ENCODE measurements at places on chromosomes 5 and 9. TPM values are rescaled to one million over a fixed set of nuclear protein-coding genes. Genes with fewer than 3 reads are reported as not detected.

PCDHB7 gene
- 1.3 TPM for total RNA-seq

PTGDS gene
- 233 TPM for total RNA-seq

GRXCR2 gene
- not detected for total RNA-seq

SELENOP gene
- total RNA-seq: 373 TPM

TRAF1 gene
- total RNA-seq: 3.4 TPM

OSMR gene
- total RNA-seq: 135 TPM

PCA3 gene
- not detected for total RNA-seq

SV2C gene
- total RNA-seq: not detected

CENPH gene
- 8.8 TPM for total RNA-seq

SLC6A7 gene
- total RNA-seq: not detected

ACER2 gene
- 10.5 TPM for total RNA-seq

NDFIP1 gene
- total RNA-seq: 66.9 TPM

IFNA13 gene
- total RNA-seq: not detected

CNTRL gene
- total RNA-seq: 4.7 TPM

MARVELD2 gene
- not detected for total RNA-seq

CAAP1 gene
- 8.7 TPM for total RNA-seq

ALDH1B1 gene
- 22.5 TPM for total RNA-seq

ORM2 gene
- total RNA-seq: not detected

SLC4A9 gene
- total RNA-seq: not detected

INSL4 gene
- not detected for total RNA-seq

OBP2B gene
- not detected for total RNA-seq

PFN3 gene
- total RNA-seq: not detected

OLFM1 gene
- total RNA-seq: 3.7 TPM

BAAT gene
- 0.06 TPM for total RNA-seq

PKD2L2 gene
- total RNA-seq: not detected

LMX1B gene
- 0.25 TPM for total RNA-seq

THBS4 gene
- 0.87 TPM for total RNA-seq

BTNL8 gene
- total RNA-seq: not detected

AJM1 gene
- total RNA-seq: 1.1 TPM

IFNA14 gene
- total RNA-seq: not detected

FOXD4L3 gene
- 0.34 TPM for total RNA-seq

SLC25A2 gene
- total RNA-seq: not detected

SLC6A19 gene
- not detected for total RNA-seq

ANKRD31 gene
- 0.05 TPM for total RNA-seq

TRIM7 gene
- 0.29 TPM for total RNA-seq

CA9 gene
- total RNA-seq: 3.9 TPM

TSPAN17 gene
- 19.3 TPM for total RNA-seq

DNAI1 gene
- total RNA-seq: not detected

IL13 gene
- not detected for total RNA-seq

CNTNAP3 gene
- total RNA-seq: 0.05 TPM

PDE6A gene
- total RNA-seq: not detected

Data from cardiac ventricle fibroblast (primary cell).